ENCODE measurements at places on chromosomes 11 and 22.
A peak's percentile ranks its signal among the peaks of the same experiment; 100 is the strongest.

GRCh38 chr22:17829695-17830042 lies 55.4 kb upstream of the BID start:
- no peak for DNase-seq

DNA sequence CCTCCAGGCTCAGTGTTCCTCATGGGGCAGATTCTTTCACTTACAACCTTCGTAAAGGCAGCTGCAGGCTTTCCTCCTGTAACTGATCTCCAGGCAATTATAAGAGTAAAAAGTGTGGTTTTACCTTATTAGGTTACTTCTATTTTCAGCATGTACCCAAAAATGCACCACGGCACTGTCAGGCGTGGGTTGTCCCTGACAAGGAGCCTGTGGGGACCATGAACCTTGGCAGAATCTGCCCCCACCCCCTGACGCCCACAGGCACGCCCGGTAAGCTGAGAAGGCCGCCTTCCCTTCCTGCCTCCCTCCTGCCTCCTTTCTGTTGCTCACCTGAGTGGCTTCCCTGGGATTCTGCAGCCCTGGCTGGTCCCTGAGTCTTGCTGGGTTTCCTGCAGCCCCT lies 1383.3 kb downstream of the TBC1D22A start:
- DNase-seq = peak; percentile 8

- DNase-seq = no peak
Measured at GRCh38 chr11:2730272-2731129, 30.7 kb upstream of the KCNQ1OT1 start.

DNA sequence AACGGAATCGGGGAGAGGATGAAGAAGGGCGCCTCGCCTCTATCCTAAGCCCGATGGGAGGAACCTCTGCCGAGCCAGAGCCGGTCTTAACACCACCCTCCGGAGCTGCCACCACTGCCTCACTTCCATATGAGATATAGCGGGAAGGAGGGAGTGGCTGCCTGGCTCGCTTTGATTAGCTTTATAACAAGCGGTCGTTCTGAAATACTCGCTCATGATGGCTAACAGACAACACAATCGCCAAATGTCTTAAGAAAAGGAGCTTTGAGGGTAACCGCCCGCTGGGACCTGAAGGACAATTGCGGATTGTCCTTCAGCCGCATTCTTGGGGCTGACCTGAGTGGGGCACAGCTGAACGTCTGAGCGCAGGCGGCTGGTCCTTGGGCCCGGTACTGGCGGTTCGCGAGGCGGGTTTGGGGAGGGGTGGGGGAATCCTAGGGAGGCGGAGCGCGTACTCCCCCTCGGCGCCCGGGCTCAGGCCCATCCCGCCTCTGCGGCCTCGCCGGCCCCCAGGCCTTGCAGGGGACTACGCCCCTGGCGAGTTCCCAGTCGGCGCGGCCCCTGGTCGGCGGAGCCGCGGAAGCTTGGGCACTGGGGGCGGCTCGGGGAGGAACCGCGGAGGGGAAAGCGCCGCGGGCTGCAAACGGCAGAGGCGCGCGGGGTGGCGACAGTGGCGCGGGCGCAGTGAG lies at the start of gene PLAAT5:
TSS of gene PLAAT5 (minus strand) at position 617 of the 689 bp plus-strand sequence. CDS start at position 484, 133 bp downstream.
- DNase-seq = no peak

GRCh38 chr11:17783878-17784277 lies 49.3 kb downstream of the KCNC1 start:
- no peak for DNase-seq

Measured in GM12878 (cell line).